Foreskin keratinocyte (primary cell): ENCODE measurements at places on chromosomes 4 and X.

- DNase-seq, result no peak
Measured at GRCh38 chr4:7472442-7473013, 37.8 kb upstream of the PSAPL1 start.

GRCh38 chrX:145524931-145525330 is 277.6 kb downstream of the SPANXN1 start:
- DNase-seq, result no peak

DNA sequence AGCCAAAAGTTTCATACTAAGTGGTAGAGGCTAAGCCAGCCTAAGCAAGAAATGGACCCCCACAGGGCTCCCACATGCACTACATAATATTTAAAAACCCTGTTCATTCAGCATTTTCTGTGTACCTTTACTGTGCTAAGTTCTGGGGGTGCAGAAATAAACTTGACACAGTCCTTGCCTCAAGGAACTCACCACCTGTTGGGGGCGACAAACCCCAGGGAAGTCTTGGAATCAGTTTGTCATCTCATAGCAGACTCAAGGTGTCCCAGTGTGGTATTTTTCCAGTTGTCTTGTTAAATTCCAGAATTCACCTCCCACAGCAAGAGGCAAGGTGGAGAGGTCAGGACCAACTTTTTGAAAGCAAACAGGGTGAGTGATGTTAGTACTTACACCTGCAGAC is 43.1 kb downstream of the ATG4A start:
- no peak for DNase-seq

- DNase-seq, result peak; percentile 28
Measured at GRCh38 chr4:77818602-77819403, at the start of gene CNOT6L. Gene CNOT6L, minus strand, starts transcription at chr4:77819368. Its CDS starts 60 bp downstream, at chr4:77819308.

DNA sequence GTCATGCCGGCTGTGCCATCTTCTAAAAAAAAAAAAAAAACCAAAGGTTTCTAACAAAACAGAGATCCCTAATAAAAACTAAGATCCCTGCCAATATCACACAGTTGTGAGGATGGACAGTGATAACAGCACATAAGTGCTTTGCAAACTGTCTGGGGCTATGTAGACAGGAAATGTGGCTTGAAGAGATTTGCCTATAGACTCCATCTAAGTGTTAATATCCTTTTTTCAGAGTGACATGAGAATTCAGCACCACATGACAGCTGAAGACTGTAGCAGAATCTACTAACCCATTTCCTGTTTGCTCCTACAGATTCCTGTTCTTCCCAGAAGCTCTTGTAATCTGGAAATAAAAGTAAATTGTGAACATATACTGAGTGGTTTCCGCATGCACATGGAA is 215.4 kb downstream of the KDR start:
- no peak for DNase-seq

DNA sequence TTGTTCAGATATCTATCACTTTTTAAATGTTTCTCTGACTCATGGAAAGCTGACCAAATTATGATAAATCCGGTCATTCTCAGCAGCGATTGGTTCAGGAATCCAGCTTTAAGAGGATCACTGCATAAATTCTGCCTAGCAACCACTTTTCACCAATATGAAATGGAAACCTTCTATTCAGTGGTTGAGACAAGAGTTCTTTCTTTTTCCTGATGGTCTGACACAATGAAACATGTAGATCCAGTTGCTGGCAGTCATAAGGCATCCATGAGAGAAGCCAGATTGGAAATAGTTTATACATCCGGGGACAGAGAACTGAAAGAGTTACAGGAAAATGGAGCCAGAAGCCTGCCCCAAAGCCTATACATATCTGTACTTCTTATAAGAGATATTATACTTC is 27.2 kb downstream of the MAB21L2 start:
- peak; percentile 20 for DNase-seq

DNA sequence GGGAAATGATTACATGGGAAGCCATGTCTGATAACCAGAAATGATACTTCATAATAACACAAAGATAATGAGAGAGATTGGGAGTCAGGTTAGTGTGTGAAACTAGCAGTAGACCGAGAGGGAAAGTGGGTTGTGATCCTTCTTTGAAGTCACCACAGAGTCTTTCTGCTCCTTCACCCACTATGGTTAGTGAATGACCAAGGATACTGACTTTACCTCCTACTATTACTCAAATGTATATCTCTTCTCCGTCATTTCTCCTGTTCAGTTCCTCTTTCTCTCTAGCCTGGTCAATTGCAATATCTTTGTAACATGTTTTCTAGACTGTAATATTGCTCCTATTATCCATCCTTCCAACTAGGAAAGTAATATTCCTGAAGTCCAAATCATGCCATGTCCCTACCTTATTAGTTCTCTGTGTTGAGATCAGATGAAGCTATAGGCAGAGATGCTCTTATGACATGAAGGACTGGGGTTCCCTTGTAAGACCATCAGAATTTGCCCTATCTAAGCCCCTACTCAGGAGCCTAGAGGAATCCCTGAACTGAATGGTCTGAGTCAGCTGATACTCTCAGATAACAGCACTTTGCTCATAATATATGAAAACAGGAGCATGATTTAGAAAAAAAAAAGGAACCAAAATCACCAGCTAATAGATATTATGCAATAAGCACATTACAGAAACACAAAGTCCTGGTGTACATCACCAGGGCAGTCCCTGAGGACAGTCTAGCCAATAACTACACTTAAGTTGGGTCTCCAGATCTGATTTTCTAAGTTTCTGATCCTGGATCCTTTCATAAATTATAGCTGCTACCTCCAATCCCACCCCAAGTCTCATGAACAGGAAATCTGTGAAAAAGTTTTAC is 81.2 kb downstream of the SHROOM3 start:
- no peak for DNase-seq
